Fibroblast of lung (primary cell): ENCODE measurements at places on chromosomes 12 and 14.

DNA sequence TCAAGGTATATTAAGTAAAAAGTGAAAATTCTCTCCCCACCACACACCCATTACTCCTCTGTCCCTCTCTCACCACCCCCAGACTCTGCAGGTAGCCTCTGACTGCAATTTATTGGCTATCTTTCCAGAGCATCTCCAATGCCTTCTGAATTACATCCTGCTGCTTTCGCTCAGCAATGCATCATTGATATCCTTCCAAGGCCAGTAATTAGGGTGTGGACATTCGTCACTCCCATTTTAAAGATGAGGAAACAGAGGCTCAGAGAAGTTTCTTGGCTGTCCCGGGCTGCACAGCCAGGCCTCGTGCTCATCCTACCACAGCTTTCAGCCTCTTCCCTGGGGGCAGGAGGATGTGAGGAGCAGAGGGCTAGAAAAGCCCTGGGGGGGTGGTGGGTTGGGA is 23.6 kb upstream of the PGF start:
- DNase-seq = no peak

- DNase-seq = no peak
Observed at GRCh38 chr12:104115587-104115975, 22.4 kb downstream of the NFYB start.

GRCh38 chr14:95901054-95901453 is 24.4 kb downstream of the TUNAR start:
- no peak for DNase-seq

- DNase-seq = no peak
Observed at GRCh38 chr12:124254126-124254525, 40.8 kb upstream of the RFLNA start.

DNA sequence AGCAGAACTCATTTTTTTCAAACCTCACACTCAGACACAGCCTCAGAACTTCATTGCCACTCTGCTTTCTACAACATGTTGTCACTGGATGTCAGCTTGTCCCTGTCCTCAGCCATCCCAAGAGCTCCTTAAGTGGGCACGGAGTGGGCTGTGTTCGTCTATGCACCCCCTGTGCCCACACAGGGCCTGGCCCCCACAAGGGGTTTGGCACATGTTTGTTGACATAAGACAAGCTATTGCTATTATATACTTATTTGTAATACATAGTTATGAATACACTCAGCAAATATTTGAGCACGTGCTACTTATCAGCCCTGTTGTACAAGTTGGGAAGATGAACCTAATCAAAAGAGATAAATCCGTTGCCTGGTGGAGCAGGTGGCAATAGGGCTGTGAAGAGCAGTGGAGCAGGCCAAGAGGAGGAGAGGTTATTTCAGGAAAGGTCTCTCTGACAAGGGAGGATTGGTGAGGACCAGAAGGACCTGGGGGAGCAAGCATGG is 4.3 kb upstream of the BDKRB1 start:
- no peak for DNase-seq

DNA sequence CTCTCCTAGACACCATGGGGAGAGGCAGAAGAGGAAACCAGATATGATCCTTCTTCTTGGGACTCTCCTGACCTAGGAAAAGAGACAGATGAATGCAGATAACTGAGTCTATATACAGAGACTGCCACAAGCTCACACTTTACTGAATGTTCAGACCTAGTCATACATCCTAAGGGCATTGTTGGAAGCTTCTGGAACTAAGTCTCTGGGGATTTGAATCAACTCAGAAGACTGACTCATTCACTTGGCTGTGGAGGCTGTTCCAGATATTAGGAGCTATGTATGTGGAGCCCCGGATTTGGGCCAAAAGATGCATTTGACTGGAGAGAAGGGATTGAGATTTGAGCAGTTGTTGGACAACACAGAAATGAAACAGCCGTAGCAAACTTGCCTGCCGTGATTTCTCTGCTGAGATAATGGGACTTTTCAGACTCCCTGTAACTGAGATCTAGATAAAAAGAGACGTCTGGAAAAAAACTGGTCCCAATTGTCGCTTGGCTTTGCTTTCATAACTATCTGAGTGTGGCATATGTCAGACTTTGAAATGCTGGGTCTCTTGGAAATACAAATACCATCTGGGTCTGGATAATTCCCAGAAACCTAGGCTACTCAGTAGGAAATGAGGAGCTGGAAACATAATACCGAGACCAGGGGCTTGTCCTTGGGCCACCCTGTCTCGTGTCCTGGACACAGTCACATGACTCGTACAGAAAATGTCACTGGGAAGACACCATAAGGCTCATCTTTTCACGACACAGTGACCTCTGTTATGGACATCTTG is 396.8 kb downstream of the NUAK1 start:
- peak; percentile 86 for DNase-seq

DNA sequence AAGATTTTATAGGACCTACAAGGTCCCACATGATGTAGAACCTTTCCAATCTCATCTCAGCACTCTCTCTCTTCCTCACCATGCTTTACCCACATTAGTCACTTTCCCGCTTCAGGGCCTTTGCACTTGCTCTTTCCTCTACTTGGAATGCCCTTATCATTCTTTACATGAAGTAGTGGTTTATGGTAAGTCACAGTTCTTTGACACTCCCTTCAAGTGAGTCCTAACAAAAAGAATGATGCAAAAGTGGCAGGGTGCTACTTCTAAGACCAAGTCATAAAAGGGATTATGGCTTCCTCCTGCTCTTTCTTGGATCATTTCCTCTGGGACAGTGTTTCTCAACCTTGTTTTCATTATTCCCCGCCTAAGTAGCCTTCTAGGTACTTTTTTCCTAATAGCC is 13.1 kb downstream of the TMBIM4 start:
- peak; percentile 46 for DNase-seq

DNA sequence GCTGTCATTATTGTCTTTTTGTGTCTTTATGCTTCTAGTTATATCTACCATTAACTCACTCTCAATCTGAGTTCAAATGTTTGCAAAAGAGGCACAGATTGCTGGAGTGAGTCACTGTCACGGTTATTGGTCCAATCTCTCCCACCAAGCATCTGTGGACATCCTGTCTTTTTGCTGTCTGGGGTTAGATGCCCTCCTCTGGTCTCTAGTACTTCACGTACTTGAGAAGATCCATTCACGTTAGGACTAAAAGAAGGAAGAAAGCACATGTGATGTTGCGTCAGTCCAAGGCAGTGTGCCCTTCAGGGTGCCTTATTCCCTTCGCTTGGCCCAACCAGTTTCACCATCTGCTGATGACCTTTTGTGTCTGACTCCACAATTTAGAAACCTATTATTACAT is 72.3 kb upstream of the STXBP6 start:
- DNase-seq = no peak

DNA sequence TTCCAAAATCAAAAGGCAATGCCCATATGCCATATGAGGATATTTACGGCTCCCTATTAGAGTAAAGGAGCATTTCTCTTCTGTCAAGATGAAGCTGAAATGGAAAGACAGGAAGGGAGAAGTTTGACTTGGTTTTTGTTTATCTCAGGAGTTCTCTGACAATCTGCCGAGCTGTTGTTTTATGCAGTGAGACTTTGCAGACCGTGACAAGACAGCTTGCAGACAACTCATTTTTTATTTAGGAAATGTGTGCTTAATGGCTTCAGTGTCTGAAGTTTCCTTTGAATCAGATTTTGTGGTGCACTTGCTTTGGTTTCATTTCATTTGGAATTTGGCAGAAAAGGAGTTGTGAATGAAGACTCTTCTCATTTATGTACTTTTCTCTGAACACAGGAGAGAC is 145.4 kb downstream of the C12orf50 start:
- no peak for DNase-seq

GRCh38 chr12:116411977-116412376 is 134.5 kb upstream of the MED13L start:
- DNase-seq = no peak

GRCh38 chr14:24137529-24138395 is 1.8 kb downstream of the PSME1 start:
- DNase-seq = no peak

DNA sequence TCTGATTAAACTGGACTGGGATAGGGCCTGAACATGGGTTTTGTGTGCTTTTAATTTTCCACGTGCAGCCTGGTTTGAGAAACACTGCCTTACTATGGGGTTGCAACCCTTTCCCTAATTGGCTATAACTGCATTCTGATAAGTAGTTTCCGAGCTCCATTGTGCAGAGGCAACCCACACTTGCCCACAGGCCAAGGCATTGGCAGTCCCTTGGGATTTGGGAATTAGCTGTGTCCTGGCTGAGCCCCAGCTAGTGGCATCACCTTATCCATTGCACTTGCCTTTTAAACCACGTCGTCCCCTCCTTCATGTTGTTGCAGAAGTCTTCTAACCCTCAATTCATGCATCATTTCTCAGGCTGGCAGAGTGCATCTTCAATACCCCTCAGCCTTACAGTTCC is 10.2 kb downstream of the VCPKMT start:
- no peak for DNase-seq

DNA sequence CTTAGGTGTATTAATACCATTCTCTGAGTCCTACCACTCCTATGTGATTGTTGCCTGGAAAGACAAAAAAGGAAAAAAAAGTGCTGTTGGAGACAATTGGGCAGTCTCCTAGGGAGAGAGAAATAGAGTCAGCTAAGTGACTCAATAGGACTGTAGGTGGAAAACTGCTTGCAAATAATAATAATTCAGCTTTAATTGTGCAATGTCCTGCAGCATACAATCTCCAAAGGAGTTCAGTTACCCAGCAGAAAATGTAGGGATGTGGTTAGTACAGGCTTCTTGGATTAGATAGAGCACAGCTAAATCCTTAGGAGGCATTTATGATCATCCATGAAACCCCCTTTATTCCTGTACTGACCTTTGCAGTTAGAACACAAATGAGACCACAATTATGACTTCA is 3.0 kb upstream of the SRSF9 start:
- no peak for DNase-seq

DNA sequence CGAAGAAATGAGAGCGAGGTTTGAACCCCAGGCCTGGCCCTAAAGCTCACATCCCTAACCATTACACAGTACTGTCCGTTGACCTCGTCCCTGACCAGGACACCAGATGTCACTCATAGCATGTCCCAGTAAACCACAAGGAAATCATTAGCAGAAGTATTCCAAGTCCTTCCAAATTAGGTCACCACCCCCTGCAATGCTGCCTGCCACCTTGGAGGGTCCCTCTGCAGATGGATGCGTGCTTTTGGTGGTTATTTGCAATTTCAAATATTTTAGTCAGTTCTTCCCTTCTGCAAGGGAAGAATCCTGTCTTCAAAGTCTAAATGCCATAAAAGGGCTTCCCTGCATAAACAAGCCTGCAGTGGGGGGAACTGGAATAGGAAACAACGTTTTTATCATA is 71.3 kb downstream of the CLMN start:
- no peak for DNase-seq

DNA sequence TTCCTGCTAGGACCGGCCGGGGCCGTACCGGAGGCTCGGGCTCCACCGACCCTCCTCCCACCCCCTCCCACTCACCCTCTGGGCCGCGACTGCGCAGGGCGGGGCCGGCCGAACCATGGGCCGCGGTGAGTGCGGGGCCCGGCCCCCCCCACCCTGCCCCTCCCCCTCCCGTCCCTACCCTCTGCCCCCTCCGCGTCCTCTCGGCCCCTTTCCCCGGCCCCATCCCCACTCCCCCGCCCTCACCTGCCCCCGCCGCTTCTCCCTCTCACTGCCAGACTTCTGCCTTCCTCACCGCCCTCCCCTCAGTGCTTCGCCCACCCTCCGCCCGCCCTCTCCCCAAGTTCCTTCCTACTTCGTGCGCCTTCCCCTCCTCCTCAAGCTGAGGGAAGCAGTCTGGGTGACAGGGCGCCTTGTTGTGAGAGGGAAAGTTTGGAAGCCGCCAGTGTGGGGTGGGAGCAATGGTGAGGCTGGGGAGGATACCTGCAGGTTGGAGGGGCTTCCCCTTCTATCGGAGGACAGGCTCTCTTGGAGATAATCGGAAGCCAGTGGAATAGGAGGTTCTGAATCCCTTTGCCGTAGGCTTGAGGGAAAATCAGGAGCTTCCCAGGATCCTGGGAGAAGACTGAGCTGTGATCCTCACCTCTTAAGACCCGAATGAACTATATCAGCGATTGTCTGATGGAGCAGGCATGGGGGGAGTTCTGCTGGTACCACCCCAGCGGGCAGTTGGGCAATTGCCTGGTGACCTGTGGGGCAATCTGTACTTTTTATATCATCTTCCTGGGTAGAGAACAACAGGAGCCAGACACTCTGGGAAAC is 472 bp downstream of the MBD6 start:
- peak; percentile 75 for DNase-seq

GRCh38 chr12:49974231-49974675 is 1.5 kb downstream of the AQP6 start:
- DNase-seq = peak; percentile 51

- DNase-seq = no peak
Observed at GRCh38 chr14:55440385-55440784, at the start of gene TBPL2. Gene TBPL2, minus strand, starts transcription at chr14:55440616. Its CDS starts 167 bp downstream, at chr14:55440449.

DNA sequence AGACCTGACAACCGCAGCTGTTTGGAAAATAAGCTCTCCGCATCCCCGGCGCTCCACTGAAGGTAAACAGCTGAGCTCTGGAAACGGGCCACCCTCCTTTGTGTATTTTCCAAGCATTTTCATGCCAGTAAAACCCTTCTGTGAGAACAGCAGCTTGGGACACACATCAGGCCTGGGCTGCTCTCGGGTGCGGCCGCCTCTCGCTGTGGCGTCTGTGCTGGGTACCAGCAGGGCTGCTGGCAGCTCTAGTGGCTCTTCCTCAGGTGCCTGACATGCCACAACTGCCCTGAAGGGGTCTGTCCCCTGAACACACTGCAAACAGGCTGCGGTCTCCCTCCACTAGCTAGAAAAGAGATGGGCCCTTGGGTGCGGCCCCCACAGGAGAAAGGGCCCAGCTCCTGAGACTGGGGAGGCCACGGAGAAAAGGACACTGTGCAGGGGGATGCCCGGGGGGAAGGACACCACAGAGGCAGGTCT is 96.3 kb downstream of the ITPK1 start:
- no peak for DNase-seq

DNA sequence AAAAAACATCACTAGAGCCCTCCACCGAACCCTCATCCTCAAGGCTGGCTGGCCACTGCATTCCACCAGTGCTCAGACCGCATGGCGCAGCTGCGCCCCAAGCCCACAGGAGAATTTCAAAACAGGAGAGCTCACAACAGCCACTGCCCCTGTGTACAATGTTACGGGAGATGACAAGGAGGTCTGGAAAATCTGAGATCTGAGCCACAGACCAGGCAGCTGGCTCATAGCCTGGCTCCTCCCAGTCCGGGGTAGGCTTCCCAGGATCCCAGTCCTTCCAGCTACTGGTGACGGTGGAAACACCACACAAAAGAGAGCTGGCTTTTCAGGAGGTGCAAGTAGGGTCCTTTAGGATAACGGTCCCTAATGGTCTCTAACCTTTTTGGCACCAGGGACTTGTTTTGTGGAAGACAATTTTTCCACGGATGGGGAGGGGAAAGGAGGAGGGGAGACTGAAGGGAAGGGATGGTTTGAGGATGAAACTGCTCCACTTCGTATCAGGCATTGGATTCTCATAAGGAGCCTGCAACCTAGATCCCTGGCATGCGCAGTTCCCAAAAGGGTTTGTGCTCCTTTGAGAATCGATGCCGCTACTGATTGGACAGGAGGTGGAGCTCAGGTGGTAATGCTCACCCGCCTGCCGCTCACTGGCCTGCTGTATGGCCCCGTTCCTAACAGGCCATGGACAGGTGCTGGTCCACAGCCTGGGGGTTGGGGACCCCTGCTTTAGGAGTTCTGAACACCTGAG is 23.0 kb upstream of the NRDE2 start:
- no peak for DNase-seq
